ENCODE measurements at places on chromosomes 4 and X.

- peak; percentile 90 for DNase-seq
These were observed 28.1 kb upstream of the SPON2 start for GRCh38 chr4:1200425-1201035.

DNA sequence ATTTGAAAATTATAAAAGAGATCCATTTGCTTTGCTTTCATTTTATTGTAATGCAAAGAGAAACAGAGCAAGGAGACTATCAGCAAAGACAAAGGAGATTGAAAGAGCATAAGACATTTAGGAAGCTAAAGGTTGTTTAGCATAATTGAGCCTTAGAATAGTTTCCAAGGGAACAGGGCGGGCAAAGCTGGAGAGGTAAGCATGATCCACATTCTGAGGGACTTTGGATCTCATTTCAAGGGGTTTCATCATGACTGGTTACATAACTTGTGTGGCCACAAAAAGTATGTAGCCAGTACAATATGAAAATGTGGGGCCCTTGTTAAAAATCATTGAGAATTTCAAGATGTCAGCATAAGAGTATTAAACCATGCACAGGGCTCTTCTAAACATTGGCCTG, 406.5 kb downstream of the RPA4 start:
- peak; percentile 17 for DNase-seq

DNA sequence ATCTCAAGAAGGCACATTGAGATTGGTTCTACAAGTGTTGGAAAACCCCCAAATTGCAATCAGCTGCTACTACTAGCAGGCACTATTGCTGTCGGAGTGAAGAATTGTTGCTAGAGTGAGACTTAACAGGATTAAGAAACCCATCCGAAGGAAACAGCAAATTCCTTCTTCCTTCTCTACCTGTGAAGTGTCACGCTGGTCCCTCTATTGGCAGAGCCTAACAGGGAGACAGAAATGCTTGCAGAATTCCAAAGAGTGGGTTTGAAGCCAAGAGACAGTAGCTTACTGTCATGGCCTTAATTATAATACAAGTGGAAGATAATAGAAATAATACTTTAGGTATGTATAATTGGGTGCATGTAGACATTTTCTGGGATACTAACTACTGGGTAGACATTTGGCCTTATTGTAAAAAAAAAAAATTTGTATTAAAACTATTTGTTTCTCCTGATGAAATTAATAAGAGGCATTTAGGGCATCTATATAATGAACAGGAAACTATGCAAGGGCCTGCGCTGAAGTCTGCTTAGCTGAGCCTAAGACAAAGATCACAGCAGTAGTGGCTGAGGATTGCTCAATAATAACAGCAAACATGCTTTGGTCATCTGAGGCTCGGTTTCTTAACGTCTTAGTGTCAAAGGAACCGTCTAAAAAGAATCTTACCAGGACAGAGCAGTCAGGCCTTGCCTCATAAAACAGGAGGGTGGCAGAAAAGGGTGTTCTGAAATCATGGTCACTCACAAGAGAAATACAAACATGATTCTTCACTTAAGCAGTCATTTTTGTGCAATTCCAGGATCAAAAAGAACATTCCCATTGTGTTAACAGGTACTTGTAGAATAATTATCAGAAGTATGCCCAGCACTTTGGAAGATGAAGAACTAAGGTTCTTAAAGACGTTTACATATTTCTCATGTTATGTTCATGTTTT, 40.8 kb downstream of the FAM241A start:
- DNase-seq, result no peak

DNA sequence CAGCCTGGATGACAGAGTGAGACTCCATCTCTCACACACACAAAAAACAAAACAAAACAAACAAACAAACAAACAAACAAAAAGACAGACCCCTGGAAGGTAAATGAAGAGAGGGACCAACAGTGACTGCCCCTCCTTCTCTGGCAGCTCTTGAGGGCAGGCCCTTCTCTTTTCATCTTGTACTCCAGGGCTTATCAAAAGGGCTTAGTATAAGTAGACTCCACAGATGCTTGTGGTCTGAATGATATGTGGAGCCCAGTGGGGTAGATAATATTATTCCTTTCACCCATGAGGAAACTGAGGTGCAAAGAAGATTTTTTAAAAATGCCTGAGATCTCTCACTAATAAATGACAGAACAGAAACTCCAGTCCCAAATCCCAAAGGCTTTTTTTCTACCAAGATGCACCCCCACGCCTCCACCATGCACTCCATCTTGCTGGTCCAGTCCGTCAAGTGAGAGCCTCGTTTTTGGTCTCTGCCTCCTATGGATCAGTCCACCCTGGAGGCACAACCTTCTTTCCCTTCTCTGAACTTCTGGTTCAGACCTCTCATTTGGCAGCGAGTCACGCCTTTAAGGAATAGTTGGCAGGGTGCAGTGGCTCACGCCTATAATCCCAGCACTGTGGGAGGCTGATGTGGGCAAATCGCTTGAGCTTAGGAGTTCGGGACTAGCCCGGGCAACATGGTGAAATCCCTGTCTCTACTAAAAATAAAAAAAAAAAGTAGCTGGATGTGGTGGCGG, 17.0 kb upstream of the CHRNA9 start:
- no peak for DNase-seq

DNA sequence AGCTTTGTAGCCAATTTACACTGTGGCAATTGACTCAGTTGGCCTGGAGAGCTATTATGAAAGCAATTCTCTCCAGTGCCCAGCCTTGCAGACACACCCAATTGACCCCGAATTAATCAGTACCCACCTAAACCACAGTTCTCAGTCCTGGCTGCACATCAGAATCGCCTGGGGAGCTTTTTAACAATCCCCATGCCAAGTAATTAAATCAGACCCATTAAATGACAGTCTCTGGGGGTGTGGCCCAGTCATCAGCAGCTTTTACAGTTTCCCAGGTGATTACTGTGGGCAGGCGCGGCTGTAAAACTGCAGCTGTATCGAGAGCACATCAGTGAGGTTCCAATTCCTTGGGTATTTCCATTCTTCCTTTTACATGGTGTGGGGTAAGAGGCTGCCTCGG, 460.9 kb upstream of the FAT1 start:
- DNase-seq, result no peak

DNA sequence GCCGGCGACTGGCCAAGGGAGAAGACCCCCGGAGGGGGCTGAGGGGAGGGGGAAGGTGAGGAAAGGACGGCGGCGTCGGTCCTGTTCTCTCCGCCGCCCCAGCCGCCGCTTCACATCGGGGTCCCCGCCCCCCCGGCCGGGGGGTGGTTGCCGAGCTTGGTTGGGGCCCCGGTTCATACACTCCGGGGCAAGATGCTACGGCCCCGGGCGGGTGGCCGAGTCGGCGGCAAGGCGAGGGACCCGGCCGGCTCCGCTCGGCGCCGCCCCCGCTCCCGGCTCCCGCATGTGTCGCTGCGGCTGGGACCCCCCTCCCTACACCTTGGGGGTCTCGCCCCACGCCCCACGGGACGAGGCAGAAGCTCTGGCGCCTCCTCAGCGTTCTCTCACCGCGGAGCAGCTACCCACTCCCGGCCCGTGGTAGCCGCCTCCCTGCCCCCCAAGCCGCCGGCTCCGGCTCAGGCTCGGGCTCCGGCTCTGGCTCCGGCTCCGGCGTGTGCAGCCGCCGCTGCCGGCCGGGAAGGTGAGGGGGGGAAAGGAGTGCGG, 461 bp downstream of the FBXW7 start:
- DNase-seq, result peak; percentile 46
